ENCODE measurements at places on chromosomes 16 and 17. TPM values are rescaled to one million over a fixed set of nuclear protein-coding genes. Genes with fewer than 3 reads are reported as not detected.

DNA sequence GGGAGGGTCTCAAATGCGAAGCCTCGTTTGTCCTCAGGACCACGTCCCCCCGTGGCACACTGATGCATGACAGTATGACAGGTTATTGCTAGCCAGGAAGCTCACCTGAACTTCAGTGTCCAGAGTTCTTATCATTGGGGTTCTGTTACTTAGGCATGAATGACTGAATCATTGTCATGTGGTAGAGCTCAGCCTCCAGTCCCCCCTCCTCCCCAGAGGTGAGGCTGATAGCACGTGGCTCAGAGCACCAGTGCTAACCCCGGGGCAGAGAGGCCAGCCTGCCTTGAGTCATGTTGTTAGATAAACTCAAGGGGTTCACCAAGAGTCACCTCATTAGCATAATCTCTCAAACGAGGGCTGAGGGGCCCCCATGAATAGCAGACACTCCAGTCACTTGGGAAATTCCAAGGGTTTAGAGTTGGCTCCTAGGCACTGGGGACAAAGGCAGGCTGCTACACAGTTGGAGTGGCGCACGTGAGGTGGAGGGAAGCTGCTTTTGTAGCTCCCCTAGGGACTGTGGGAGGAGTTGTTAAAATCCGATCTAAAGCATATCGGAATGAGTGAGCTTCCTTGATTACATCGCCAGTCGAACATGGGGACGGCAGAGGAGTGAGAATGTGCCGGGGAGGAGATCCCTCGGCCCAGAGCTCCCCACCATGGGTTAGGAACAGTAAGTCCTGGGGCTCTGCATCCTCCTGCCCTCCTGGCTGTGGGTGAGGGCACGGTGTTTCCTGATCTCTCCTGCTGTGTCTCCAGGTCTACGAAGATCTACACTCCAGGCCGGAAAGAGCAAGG lies 18.2 kb downstream of the DHX38 start:
- no peak for DNase-seq

DNA sequence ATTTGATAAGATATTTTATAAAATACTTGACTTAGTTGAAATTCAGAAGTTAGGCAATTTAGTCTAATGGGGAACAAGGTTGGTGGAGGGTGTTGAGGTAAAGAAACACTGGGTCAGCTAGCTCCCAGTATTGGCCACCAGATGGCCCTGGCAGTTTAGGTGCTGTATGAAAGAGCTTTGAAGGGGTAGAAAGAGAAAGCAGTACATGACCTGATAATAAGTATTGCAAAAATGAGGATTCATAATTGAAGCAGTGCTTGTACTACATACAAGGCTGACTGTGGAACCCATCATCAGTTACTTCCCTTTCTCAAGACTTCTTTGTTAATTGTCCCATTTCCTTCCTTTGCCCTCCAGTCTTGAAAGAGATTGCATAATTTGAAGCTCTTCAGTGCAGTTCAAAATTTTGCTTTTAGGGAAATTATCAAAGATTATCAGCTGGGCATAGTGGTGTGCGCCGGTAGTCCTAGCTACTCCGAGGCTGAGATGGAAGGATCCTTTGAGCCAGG lies 29.4 kb downstream of the TANC2 start:
- DNase-seq = no peak

DNA sequence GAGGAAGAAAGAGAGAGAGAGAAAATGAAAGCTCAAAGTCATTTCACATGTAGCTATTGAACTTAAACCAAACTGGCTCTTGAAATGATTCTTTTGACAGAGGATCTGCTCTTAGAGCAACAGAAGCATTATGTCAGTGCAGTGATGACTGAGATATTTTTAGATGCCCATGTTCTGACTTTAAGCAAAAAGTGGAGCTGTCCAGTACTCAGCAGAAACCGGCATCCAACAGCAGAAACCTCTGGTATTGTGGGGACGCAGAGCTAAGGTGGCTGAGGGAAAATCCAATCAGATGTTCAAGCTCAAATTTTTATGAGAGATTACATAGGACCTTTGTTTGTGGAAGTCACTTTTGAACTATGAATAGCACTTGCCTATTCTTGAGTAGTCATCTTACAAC lies 69.8 kb upstream of the ANKFN1 start:
- no peak for DNase-seq

DNA sequence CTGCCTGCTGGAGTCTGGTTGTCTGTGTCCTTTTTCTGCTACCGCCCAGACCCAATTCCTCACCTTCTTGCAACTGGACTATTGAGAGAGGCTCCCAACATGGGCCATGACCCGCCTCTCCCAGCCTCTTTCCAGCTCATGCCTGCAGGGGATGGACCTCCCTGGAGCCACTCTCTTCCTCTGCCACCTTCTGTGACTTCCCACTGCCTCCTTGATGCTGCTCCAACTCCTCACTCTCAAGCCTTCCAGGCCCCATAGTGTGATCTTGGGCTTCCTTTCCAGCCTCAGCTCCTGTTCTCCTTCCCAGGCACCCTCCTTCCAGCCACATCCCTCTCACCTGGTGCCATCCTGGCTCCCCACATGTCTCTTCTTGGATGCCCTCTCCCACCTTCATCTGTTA lies 11.1 kb downstream of the ZNF768 start:
- DNase-seq = no peak

GRCh38 chr17:21204935-21205334 lies 9.0 kb downstream of the TMEM11 start:
- DNase-seq = no peak

BMERB1 gene
- total RNA-seq = 4.3 TPM

- no peak for DNase-seq
Observed at GRCh38 chr17:20267459-20267842, 199.9 kb downstream of the LGALS9B start.

DNA sequence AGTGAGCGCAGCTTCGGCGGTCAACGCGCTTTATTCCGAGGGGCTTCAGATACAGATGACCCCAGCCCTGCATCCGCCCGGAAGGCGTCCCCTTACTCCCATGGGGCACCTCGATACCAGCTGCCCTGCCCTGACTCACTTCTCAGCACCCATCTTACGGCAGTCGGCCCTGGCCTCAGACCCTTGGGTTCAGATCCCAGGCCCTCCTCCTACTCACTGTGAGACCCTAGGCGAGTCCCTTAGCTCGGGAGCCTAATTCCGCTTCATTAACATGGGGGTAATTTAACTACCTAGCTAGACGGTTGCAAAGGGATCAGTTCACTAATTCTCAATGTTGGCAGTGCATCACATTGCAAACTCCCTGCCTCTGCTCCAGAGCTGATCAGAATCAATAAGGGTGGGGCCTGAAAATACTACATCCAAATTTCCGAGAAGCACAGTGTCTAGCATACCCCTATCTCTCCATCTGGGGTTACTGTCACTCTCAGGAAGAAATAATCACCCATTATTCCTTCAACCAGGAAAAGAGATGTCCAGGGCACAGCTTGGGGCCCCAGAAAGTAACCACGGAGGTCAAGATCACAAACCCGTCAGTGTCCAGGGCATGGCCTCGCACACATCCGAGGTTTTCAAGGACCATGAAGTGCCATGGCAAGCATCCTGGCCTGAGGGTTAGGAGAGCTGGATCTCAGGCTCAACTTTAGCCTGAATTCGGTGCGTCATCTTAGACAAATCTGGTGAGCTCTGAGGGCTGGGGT lies 415 bp upstream of the FLOT2 start:
- DNase-seq = no peak

GRCh38 chr16:56478281-56479049 lies 27.1 kb downstream of the OGFOD1 start:
- DNase-seq = no peak

GRCh38 chr17:33858682-33859081 lies 396.4 kb upstream of the CCL2 start:
- DNase-seq = no peak

PIK3R5 gene
- total RNA-seq = not detected

KRT31 gene
- total RNA-seq = not detected

DNA sequence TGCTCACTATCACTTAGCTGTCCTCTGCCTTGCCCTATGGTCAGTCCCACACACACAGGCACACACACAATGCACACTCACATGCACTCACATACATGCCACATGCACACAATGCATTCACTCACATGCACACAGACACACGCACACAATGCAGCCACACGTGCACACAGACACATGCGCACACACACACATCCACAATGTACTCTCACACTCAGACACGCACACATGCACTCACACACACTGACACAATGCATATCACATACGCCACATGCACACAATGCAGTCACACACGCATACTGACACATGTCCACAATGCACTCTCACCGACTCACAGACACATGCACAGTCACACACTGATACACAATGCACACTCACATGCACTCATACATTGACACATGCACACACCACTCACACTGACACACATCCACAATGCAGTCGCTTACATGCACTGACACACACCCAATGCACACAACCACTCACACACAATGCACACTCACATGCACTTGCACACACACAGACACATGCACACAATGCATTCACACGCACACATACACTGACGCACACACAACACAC lies 99.7 kb downstream of the ENGASE start:
- no peak for DNase-seq

- no peak for DNase-seq
Observed at GRCh38 chr17:15051933-15052332, 213.2 kb downstream of the PMP22 start.

- no peak for DNase-seq
Observed at GRCh38 chr17:17541640-17542001, 45.4 kb upstream of the RASD1 start.

DNA sequence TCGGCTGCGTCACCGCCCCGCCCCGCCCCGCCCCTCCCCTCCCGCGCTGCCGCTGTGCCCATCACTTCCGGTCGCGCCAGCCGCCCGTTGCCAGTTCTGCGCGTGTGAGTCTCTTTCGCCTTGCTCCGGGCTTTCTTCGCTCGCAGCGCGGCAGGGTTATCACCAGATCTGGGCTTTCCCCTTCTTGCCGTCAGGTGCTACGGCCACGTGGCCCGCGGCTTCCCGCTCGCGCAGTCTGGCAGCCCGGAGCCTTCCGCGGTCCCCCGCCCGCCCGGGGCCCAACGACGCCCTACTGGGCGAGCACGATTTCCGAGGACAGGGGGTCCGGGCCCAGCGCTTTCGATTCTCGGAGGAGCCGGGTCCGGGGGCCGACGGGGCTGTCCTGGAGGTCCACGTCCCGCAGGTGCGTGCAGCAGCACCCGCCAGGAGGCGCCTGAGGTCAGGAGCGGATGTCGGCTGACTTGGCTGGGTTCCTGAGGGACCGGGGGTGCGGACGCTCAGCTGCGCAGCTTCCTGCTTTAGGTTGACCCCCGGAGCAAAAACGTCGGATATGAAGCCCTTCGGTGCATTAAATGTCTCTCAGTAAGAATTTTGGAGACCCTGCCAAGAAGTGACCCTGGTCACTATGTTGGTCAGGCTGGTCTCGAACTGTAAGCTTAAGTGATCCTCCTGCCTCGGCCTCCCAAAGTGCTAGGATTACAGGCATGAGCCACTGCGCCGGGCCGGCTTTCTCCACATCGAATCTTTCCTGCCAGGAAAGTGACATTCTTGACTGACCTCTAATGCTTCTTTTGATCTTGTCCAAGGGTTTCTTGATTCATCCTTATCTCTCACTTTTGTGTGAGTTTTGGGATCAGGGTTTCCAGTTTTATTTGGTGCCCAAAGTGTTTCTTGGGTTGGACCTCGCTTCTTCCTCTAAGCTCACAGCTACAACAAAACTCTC lies at the start of gene METTL23:
TSS of gene METTL23 (plus strand) at position 64 of the 943 bp plus-strand sequence. CDS start 2,872 bp downstream, outside the sequence.
- peak; percentile 70 for DNase-seq

DNA sequence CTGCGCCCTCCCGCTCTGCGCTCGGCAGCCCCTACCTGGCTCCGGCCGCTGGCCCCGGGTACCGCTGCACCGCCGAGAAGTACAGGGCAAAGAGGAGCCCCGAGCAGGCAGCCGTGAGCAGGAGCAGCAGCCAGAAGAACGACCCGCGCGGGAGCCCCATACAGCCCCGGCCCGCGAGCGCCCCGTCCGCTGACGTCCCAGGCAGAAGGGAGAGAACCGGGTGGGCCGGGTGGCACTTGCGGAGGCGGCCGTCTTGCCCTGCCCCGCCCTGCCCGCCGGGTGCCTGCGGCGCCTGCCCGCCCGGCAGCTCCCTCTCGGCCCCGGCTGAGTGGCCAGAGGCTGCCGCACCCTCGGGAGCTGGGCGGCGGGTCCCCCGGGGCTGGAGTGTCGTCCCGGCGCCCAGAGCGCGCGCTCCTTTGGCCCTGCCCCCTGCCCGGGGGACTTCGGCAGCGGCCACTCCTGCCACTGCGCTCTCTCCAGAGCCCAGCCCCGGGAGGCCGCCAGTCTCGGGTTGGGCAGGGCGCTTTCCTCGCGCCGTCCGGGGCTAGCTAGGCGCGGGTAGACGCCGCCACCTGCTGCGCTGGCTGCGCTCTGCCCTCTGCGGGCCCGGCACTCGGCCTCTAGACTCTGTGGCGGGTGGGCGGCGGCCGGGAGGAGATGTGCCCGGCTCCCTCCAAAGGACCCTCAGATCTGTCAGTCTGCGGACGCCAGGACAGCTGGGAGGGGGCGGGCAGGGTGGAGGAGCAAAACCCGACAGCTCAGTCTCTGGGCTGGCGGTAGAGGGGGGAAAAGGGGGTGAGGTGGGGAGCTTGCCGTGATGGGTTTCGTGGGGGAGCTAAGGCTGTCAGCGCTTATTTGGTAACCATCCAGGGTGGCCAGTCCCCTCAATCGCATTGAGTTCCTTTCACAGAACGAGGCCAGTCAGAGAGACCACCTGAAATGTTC lies at the start of gene ST6GALNAC2:
TSS of gene ST6GALNAC2 (minus strand) at position 212 of the 945 bp plus-strand sequence. CDS start at position 160, 52 bp downstream.
- DNase-seq = peak; percentile 94

ABCC12 gene
- not detected for total RNA-seq

- no peak for DNase-seq
Observed at GRCh38 chr17:36124879-36125824, 21.5 kb downstream of the CCL4 start.

- no peak for DNase-seq
Observed at GRCh38 chr17:82006468-82007227, 16.0 kb downstream of the CENPX start.

- no peak for DNase-seq
Observed at GRCh38 chr17:49574945-49575678, 559 bp upstream of the NXPH3 start.

DNA sequence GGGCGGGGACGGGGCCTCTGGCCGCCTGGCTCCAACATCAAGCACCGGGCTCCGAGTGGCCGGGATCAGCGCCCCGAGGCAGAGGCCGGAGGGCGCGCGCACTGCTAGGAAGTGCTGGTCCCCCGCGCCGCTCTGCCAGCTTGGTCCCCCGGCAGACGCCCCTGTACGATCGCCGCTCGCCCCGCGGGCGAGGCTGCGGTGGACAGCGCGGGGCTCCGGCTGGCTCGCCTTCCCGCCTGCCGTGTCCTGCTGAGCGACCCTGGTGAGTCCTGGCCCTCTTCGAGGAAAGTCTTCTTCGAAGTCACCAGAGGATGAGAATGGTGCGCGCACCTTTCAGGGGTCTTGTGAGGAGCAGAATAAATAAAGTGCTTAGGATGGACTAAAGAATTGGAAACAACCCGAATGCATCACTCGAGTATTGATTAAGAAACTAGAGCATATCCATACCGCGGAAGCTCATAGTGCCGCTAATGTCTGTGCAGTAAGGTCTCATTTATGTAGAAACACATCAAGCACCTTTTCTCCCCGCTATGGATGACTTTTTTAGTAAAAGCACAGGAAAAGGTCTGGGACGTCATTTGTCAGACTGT lies 392 bp downstream of the ZNF213 start:
- no peak for DNase-seq

GRCh38 chr16:54123766-54124165 lies 162.8 kb downstream of the IRX3 start:
- DNase-seq = no peak

- no peak for DNase-seq
Observed at GRCh38 chr16:11501632-11502031, 85.1 kb downstream of the LITAF start.
